ENCODE measurements at places on chromosomes 13 and 19.

DNA sequence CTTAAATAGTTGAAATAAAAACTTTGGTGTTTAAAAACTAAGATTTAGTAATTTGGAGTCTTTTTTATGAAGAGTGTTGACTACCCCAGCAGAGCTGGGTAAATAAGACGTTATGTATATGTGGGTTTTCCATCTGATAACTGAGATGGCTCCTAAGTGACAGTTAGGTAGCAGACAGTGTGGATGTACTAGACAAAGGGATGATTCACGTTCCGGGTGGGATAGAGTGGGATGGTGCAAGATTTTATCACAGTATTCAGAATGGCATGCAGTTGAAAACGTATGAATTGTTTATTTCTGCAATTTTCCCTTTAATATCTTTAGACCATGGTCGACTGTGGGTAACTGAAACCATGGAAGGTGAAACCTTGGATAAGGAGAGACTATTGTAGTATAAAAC, 50.4 kb downstream of the NAA16 start:
- DNase-seq: no peak

GRCh38 chr13:99379856-99380801, 72.9 kb upstream of the GPR183 start:
- DNase-seq: no peak

DNA sequence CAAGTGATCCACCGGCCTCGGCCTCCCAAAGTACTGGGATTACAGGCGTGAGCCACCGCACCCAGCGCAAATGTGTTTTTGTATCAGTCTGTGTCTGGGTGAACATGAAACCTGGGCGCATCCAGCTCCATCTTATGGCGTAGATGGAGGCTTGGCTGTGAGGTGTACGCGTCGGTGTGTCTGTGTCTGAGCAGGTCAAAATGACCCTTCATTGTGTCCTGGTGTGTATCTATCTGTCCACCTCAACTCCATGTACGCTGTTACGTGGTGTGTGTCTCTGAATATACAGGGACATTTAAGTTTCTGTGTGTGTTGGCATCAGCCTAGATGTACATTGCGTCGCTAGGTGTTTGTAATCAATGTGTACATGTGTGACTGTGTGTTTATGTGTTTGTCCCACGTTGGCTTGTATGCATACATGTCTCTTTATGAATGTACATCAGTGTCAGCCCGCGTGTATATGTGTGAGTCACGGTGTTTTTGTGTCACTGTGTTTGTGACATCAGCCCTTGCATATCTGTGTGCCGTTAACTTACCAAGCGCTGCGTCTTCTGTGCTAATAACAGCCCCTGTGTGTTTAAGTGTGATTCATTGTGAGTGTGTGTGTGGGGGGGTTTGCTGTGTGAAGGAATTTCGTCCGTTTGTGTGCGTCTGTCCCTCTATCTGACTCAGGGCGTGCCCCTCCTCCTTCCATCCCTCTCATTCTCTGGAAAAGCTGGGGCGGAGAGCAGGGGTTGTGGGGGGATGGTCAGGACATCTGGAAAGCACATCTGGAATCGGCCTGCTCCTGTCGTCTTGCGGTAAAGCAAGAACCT, 6.4 kb downstream of the AXL start:
- peak; percentile 95 for DNase-seq

DNA sequence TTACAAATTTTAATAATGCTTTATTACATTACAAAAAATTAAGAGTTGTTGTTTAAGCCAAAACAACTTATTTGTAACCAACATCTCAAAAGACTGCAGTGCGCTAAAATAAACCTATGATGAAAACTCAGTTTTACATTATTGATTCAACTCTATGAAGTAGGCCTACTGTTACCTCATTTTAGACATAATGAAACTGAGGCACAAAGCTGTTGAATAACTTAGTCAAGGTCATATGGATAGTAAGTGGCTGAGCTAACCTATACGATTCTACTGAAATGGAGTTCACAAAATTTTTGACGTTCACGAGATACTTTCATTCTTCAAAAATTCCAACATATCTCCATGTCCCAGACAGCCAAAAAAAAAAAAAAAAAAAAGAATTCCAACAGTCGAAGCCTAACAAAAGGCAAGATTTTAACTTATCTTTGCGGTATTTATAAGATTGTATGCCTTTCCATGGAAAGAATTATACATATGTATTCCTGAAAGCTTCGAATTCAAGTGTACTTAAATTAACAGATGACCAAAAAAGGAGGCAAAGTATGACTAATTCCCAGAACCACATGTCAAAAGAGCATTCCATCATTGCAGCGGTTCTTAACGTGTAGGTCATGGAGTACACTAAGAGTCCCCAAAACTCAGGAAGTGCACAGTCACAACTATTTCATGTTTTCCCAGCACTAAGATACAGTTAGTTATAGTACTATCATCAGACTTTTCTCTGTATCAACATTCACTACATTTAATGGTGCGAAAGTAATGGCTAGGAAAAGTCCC, 69.4 kb downstream of the PSPC1 start:
- no peak for DNase-seq

DNA sequence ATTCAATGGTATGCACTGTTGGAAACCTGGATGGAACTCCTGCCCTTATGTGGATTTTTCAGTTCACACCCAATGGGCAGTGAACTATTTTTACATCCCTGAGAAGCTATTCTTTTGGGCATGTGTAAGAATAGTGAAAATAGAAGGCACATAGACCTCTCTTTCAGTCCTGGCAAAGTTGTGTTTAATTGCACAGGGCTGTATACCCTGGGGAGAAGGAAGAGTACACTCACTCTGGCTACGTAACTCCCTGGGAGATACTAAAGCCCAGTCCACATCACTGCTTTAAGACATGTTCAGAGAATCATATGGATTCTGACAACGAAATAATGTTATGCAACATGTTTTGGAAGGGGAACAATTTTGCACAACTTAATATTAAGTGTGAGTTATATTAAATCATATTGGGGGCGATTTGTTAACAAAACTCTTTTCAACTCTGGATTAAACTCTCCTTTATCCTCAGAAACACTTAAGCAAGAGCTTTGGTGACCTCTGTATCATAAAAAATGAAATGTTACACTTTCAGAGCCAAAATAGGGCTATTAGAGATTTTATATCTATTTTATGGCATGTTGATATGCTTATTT, 166.1 kb downstream of the DCT start:
- no peak for DNase-seq

- no peak for DNase-seq
Measured at GRCh38 chr19:35030257-35031071, at the start of gene SCN1B. Gene SCN1B (plus strand): TSS chr19:35030470. CDS start chr19:35030821, 351 bp downstream.

DNA sequence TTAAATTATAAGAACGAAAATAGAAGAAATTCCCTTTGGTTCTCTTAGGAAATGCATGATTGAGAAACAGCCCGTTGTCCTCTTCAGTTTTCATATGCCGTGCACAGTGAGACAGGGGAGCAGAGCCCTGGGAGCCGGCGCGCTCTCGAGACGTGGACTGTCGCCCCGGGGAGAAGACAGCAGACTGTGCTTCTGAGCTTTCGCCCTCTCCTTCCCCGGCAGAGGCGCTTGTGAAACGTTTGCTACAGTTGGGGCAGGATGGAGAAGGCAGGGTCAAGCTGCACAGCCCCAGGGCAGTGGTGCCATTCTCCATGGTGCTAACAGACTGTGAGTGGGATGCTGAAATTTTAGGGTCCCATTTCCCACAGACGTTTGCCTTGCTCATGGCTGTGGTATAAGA, 192.2 kb upstream of the KL start:
- DNase-seq: no peak

DNA sequence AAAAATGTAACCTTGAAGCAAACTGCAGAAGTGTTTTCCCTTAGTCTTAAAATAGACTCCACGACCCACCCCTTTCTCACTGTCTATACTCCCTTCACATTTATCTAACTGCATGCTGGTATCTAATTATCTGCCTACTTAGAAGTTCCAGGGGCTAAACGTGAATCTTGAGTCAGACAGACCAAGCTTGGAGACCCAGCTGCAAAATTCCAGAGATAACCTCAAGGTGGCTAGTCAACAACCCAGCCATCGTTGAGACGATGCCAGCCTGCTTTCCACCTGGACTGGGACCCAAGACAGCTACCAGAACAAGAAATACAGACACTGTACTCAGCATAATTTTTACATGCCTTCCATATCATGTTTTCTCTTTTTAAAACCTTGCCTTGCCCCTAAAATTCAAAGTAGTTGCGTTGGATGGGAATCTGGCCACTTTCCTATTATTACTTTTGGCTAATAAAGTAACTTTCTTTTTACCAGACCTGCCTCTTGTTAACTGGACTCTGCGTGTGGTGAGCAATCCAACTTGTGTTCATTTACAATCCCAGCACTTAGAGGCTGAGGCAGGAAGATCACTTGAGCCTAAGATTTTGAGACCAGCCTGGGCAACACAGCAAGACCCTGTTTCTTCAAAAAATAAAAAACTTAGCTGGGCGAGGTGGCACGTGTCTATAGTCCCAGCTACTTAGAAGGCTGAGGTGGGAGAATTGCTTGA, 82.3 kb downstream of the CDADC1 start:
- DNase-seq: no peak

DNA sequence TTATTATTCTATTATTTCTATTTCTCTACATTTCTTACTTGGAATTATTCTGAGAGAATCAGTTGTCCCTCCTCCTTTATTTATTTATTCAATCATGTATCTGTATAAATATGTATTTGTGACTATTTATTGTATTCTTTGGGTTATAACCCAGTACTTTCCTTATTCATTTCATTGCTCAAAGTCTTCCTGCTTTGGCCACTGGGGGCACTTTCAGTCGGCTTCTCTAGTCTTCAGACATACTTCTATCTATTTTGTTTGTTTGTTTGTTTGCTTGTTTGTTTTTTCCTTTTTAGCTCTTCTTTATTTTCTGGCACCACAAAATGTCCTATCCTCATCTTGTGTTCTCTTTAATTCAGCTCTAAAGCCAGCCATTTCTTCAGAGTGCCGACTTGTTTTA, 260.4 kb downstream of the NALCN start:
- no peak for DNase-seq

GRCh38 chr13:103516015-103516795, 450.0 kb upstream of the SLC10A2 start:
- DNase-seq: no peak

DNA sequence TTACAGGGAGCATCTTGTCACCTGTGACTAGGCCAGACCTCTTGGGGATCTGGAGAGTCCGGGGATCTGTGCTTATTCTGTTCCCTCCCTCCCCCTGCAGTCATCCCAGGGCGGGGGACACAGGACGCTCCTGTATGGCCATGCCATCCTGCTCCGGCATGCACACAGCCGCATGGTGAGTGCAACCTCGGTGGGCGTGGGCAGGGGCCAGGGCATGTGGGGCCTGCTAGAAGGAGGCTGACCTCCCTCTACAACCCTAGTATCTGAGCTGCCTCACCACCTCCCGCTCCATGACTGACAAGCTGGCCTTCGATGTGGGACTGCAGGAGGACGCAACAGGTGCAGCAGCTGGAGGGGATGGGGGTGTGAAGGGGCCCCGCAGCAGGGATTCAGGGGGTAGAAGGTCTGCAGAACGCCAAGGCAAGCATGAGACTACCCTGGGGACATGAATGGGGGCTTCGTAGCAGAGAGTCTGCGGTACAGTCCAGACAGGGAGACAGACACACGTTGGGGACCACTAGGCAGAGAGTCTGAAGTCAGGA, 10.0 kb downstream of the RYR1 start:
- no peak for DNase-seq

GRCh38 chr19:27774337-27774736, 1438.6 kb downstream of the UQCRFS1 start:
- no peak for DNase-seq

DNA sequence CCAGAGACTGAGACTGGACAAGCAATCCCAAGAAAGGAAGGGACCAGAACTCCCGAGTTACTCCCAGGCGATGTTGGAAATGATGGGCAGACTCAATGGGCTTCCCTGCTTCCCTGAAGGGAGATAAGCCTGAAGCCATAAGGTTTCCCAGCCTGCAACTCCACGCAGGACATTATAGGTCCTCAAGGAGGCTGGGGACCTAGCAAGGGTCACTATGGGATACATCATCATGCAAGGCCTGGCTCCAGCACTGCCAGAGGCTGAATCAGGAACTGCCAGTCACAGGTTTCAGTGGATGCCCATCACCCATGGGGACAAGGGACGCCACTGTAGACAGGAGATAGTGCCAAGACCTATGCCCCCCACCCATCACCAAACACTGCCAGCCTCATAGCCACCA, 338.7 kb downstream of the IRS2 start:
- no peak for DNase-seq

GRCh38 chr13:51644654-51645053, 60.4 kb downstream of the WDFY2 start:
- DNase-seq: peak; percentile 55

DNA sequence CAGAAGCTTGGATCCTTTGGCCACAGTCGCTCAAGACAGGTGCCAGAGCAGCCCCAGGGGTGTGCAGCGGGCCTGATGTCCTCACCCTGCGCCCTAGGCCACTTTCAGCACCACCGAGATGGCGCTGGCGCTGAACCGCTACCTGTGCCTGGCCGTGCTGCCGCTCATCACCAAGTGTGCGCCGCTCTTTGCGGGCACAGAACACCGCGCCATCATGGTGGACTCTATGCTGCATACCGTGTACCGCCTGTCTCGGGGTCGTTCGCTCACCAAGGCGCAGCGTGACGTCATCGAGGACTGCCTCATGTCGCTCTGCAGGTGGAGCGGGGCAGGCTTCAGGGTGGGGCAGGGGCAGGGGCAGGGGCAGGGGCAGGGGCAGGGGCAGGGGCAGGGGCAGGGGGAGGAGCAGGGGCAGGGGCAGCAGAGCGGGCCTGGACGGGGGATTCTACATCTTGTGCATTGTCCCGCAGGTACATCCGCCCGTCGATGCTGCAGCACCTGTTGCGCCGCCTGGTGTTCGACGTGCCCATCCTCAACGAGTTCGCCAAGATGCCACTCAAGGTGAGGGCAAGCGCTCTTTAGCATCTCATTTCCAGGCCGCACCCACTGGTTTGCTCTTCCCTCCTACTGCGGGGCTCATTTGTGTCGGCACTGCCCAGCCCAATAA, 69.1 kb downstream of the RYR1 start:
- DNase-seq: no peak

DNA sequence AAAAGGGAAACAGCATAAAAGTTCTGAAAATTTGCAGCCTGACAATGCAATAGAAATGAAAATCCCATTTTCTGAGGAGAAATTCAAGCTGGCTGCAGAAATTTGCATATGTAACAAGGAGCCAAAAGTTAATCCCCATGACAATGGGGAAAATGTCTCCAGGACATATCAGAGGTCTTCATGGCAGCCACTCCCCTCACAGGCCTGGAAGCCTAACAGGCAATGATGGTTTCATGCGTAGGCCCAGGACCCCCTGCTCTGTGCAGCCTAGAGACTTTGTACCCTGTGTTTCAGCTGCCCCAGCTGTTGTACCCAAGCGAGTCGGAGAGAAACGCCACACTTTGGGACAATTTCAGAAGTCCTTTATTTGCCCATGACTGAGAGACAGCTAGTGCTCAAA, 701.3 kb upstream of the KLHL1 start:
- no peak for DNase-seq
